ENCODE measurements at places on chromosomes 16 and 17.

- DNase-seq = no peak
These were observed 33.2 kb downstream of the SPACA3 start for GRCh38 chr17:33024688-33025486.

- DNase-seq = peak; percentile 87
These were observed at the start of gene RPL19 for GRCh38 chr17:39200070-39200879. RPL19 (plus strand) TSS chr17:39200283; CDS start chr17:39200345, 62 bp downstream.

DNA sequence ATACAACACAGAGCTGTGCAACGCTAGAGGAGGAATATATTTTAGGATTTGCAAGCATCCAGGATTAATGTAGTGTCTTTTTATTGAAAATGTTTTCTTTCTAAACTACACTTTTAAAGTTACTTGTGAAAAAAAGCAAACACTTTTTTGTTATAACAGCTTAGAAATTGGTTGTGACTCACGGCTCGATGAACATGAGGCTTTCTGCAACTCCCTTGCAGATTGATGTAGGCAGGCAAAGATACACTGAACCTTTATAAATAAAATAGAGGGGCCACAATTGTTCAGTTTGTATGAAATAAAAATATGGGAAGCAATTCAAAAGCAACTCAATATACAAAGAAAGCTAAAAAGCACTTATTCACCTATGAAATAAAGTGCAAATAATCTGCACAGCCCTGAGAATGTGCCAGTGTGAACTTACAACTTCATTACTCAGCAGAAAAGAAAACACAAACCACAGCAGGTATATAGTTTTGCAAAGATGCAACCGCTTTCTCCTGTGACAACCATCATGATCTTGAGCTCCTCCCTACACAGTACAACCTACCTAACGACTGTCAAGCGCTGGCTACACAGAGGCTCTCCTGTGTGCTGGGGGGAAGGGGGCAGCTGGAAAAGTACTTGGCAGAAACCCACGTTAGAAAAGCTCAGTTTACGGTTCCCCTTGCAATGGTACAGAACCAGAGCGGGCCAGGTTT, 948 bp downstream of the LUC7L start:
- no peak for DNase-seq

- DNase-seq = no peak
These were observed 20.2 kb upstream of the GSE1 start for GRCh38 chr16:85592700-85593493.

DNA sequence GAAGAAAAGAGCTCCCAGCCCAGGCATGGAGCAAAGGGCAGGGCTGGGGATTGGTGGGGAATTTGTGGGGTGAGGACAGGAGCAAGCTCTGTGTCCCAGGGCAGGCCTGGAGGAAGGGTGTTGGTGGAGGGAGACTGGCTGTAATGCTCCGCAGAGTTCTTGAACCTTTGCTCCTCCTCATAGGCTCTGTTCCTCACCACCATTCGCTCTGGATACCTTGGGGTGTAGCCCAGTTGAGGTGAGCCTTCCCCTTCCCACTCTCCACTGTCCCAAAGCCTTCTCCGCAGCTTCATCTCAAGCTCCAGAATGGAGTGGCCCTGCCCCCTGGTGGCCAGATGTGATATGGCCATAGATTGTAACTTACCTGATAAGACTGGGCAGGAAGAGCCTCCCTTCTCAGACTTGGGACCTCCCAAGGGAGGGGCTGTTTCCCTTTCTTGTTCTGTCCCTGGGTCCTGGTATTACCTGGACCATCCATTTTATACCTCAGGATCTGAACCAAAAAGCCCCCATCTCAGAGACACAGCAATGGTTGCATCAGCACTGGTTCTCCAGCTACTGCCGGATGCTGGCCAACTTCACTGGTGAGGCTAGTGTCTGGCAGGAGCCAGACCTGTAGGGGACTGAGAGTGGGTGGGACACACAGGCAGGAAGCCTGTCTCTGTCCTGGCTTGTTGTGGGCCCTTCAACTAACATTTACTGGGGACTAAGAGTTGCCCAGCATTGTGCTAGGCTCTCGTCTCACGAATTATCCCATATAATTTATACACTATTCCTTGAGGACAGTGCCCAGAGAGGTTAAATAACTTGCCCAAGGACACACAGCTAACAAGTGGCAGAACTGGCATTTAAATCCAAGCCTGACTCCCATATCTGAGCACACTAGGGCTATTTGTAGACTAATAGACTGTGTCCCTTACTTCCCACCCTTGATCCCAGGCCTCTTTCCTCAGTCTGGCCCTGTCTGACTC, 19.1 kb upstream of the STAC2 start:
- peak; percentile 90 for DNase-seq

DNA sequence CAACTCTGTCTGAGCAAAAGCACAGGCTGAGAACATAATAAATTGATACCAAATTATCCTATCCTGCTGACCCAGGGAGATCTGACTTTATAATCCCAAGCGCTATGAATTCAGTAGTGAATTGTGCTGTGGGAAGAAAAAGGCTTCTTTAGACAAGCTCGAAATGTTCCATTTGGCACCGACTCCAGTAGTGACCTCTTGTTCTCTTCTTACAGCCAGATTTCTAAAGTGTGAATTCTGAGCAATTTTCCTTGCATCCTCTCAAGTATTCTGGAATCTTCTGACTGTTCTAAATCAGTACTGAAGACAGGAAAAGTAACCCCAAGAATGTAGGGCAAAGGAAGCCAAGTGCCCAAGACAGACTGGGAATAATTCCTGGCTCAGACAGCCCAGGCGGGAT, 58.2 kb downstream of the CDYL2 start:
- DNase-seq = no peak

DNA sequence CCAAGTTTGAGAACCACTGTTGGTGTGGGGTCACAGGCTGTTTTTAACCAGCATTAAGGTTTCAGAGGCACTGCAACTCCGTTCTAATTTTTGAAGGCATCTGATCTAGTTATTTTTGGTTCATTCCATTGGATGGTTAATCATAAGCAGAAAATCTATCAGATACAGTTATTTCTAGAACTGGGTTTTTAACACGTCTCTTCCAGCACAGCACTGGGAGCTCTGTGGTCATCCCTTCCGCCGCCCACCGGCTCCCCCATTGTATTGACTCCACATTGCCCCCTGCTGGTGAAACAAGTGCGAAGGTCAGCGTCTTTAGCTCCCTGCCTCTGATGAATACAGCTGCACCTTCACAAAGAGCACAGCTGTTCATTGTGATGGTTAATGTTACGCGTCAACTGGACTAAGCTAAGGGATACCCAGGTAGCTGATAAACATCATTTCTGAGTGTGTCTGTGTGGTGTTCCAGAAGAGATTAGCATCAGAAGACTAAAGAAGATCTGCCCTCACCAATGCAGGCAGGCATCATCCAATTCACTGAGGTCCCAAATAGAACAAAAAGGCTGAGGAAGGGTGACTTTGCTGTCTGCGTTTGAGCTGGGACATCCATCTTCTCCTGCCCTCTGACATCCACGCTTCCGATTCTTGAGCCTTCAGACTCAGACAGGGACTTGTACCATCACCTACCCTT, 8.5 kb downstream of the CCL18 start:
- no peak for DNase-seq

DNA sequence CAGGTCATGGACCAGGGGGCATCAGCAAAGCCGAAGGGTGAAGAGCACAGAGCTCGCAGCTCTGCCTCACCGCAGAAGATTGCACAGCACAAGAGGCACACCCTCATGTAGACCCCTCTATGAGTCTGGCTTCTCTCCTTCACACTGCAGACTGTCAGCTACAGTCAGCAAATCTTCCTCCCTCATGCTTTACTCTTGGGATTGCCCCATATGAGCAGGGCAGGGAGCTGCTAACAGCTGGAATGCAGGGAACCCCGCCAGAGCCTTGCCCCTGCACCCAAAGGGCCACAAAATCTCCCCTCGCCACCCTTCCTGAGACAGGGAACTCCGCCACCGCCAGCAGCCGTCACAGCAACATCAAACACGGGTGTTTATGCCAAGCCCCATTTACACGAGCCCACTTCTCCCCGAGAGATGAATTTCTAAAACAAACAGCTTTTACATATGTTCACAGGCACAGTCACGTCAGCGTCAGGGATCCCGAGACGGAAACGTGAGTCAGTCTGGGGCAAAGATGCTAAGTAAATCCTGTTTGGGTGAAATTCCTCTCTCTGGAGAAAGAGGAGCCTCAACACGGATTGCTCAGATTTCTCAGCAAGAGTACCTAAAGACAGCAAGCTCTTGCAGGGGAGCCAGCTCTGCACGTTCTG, 121.9 kb downstream of the CDYL2 start:
- no peak for DNase-seq

DNA sequence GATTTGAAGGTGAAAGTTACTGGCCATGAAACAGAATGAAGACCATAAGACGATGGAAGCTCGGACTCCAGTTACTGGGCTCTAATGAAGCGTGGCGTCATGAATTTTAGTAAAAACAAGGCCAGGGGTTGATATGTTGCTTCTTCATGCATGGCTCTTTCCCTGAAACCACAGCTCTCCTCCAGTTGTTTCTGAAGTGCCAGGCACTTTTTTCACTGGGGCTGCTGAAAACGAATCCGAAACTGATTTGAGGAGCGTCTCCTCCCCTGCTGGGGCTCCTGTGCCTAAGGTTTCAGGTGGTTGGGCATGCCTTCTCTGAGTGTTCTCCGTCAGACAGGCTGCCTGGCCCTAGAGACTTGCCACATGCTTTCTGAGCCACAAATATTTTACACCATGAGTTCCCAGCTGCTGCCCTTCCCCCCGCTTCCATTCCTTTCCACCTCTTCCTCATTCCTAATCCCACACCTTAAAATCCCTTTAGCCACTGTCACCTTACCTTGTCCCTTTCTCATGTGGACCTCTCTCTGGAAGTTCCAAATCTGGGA, 3.7 kb upstream of the MYL4 start:
- DNase-seq = no peak

DNA sequence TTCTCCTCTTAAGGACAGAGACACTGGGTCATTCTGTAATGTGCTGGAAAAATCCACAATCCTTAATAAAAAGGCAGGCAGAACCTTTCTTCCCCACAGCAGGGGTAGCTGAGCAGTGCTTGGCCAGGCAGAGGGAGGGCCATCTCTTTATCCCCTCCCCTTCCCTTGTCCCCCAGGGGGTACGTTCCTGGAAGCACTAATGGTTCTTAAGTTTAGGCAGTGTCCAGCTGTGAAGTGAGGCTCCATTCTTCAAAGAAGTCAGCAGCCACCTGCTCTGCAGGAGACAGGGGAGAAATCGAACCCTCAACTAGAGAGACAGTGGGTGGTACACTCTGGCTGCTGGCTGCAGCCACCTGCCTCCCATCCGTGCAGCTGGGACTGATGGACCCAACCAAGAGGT, 533.9 kb upstream of the CDH11 start:
- no peak for DNase-seq

- DNase-seq = peak; percentile 48
These were observed 3.9 kb downstream of the PRSS21 start for GRCh38 chr16:2820836-2821486.

GRCh38 chr16:86038926-86039310, 140.0 kb downstream of the IRF8 start:
- peak; percentile 38 for DNase-seq

GRCh38 chr16:27164352-27164751, 39.0 kb upstream of the KDM8 start:
- no peak for DNase-seq
